Stimulated activated naive B cell treated with anti-CD40 and anti-IgM and Interleukin-4, amounts not matched to agents 10 μg/mL and 1 μg/mL and 100 μg/mL, for 72 hours (primary cell): ENCODE measurements at places on chromosomes 5 and 9.

DNA sequence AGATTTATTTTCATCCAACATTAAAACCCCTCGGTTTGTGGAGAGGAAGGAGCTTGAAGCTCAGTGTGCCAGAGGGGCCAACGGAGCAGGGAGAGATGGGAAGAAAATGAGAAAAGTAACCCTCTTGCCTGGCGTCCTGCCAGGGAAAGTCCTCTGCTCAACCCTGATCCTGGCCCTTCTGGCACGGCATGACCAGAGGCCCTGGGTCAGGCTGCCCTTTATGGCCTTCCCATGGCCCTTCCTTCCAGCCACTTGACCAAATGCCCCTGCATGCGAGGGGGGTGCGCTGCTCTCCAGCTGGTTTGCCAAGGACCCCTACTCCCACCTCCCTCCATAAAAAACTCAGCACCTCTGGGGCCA, 43.8 kb downstream of the SPRY4 start:
- H3K27me3 ChIP-seq = no peaks in the 10 kb centered on the region
- H3K4me1 ChIP-seq = no peaks in the 10 kb centered on the region
- no peak for DNase-seq
- no peak overlapping the region for H3K27ac ChIP-seq

GRCh38 chr9:33932078-33932807, 115.3 kb downstream of the UBE2R2 start:
- peak overlapping the region; percentile 80 for H3K27ac ChIP-seq
- H3K4me3 ChIP-seq = no peak overlapping the region
- H3K36me3 ChIP-seq = peaks cover 64% of the 10 kb centered on the region
- no peak for DNase-seq

GRCh38 chr9:98589102-98589501, 119.6 kb downstream of the GABBR2 start:
- no peaks in the 10 kb centered on the region for H3K36me3 ChIP-seq
- peaks cover 36% of the 10 kb centered on the region for H3K27me3 ChIP-seq
- no peak overlapping the region for H3K4me3 ChIP-seq
- no peak overlapping the region for H3K27ac ChIP-seq
- DNase-seq = no peak
- H3K4me1 ChIP-seq = no peaks in the 10 kb centered on the region

GRCh38 chr9:128917151-128917849, 3.5 kb upstream of the PHYHD1 start:
- H3K27ac ChIP-seq = peak overlapping the region; percentile 71
- no peak overlapping the region for H3K4me3 ChIP-seq
- H3K4me1 ChIP-seq = peaks cover 7% of the 10 kb centered on the region
- DNase-seq = no peak
- peaks cover 36% of the 10 kb centered on the region for H3K36me3 ChIP-seq
